ENCODE measurements at places on chromosomes 6 and 20. TPM values are rescaled to one million over a fixed set of nuclear protein-coding genes. Genes with fewer than 3 reads are reported as not detected.

The BMP2 gene
- total RNA-seq = not detected

The TMEM217 gene
- 0.42 TPM for total RNA-seq

The BTNL2 gene
- not detected for total RNA-seq

The EYS gene
- total RNA-seq = not detected

DNA sequence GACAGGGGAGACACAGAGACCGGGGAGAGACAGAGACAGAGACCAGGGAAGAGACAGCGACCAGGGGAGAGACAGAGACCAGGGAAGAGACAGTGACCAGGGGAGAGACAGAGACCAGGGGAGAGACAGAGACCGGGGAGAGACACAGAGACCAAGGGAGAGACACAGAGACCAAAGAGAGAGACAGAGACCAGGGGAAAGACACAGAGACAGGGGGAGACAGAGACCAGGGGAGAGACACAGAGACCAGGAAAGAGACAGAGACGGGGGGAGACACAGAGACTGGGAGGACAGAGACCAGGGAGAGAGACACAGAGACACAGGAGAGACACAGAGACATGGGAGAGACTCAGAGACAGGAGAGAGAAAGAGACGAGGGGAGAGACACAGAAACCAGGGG lies 43.9 kb downstream of the YTHDF1 start:
- peaks cover 4% of the 10 kb centered on the region for H3K4me1 ChIP-seq
- H3K4me3 ChIP-seq = no peak overlapping the region
- H3K27me3 ChIP-seq = peaks cover 26% of the 10 kb centered on the region

GRCh38 chr6:157561929-157562810 lies 181.2 kb downstream of the ZDHHC14 start:
- no peaks in the 10 kb centered on the region for H3K27me3 ChIP-seq
- H3K4me1 ChIP-seq = peaks cover 64% of the 10 kb centered on the region
- no peak for DNase-seq
- H3K27ac ChIP-seq = no peak overlapping the region

GRCh38 chr6:129203190-129203900 lies 320.4 kb downstream of the LAMA2 start:
- no peaks in the 10 kb centered on the region for H3K36me3 ChIP-seq
- H3K27ac ChIP-seq = no peak overlapping the region
- no peak for DNase-seq
- no peaks in the 10 kb centered on the region for H3K4me1 ChIP-seq
- H3K4me3 ChIP-seq = no peak overlapping the region

DNA sequence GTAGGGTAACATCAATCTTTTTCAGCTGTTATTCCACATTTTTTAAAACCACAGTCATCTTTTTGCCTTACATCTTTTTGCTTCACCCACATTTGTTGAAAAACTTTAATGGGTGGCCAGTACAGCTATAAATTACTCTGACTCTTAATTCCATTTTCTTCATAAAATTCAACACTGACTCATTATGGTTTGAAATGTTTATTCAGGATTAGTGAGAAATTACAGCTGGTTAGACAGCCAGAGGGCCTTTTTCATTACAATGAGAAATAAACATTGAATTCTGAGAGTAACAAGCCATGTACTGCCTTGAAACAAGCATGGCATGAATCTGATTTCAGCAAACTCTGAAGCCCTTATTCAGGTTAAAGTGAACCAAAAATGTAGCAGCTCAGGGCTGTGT lies 19.5 kb downstream of the NDUFAF4 start:
- H3K36me3 ChIP-seq = no peaks in the 10 kb centered on the region
- peaks cover 6% of the 10 kb centered on the region for H3K4me1 ChIP-seq
- no peaks in the 10 kb centered on the region for H3K27me3 ChIP-seq
- no peak for DNase-seq
- H3K4me3 ChIP-seq = no peak overlapping the region
